ENCODE measurements at places on chromosomes 5 and 9.

DNA sequence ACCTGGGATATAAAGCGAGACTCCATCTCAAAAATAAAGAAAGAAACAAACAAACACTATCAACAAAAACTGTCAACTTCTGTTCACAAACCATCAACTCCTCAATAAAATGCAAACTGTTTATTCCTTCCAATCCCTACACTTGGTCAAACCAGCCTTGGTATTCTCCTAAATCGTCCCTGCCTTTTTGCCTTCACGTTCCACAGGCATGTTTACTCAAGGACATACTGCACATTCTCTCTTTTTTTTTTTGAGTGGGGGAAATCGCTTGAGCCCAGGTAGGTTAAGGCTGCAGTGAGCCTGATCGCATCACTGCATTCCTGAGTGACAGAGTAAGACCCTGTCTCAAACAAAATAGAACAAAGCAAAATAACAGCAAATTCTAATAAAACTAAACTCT, 13.0 kb downstream of the UBAP2 start:
- DNase-seq = no peak

- no peak for DNase-seq
These were observed 658.3 kb upstream of the WWC1 start for GRCh38 chr5:167633114-167633513.

GRCh38 chr5:33933723-33934169, 2.4 kb upstream of the RXFP3 start:
- no peak for DNase-seq

GRCh38 chr5:15933259-15934207, 246.1 kb downstream of the MARCHF11 start:
- no peak for DNase-seq

- no peak for DNase-seq
These were observed 378.6 kb downstream of the GADD45G start for GRCh38 chr9:89983411-89983810.

- DNase-seq = no peak
These were observed 463.1 kb downstream of the DMAC1 start for GRCh38 chr9:7336356-7337065.

DNA sequence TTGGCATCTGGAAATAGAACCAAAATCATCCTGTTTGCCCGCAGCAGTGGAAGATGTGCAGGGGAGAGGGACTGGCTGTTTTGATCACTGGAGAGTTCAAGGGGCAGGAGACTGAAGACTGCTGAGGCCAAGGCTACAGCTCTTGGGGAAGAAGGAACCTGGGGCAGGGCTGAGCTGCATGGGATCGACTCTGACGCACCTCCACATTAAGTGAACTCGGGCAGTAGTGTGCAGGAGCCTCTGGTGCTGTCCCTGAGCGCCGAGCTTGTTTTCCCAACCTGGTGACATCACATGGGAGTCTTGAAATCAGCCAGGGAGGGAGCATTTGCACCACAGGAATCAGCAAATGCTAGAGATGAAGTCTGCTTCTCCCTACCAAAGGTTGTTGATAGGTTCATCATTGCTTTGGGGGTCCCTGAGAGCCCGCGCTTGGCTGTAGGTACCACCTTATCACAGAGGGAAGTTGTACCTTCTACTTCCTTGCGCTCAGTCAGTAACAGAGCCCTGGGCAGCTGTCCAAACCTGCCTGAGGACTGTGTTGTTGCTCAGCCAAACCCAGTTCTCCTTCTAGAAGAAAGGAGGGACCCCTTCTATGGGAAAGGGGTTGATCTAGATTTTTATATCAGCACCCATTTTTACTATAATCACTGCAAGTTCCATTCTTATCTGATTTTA, 52.3 kb upstream of the CTSL start:
- no peak for DNase-seq

- DNase-seq = no peak
These were observed 28.0 kb downstream of the OSTF1 start for GRCh38 chr9:75116306-75116705.

DNA sequence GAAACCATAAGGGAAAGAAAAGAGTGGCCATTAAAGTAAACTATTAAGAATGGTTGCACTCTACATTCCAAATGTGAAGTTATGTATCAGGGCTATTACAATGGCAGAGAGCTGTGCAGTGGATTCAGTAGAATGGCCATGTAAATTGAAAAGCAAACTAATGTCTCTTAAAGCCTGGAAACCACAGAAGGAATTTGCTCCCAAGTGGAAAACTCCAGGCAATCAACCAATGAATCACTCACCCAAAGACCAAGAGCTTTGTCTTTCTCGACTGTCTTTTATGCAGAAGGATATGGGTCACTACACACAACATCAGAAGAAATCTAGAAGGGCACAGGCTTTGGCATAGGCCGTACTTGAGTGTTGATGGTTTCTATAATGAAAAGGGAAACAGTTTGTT, 114.9 kb downstream of the TLE1 start:
- DNase-seq = no peak

- DNase-seq = no peak
These were observed 2.2 kb downstream of the ZNF366 start for GRCh38 chr5:72505016-72505415.

DNA sequence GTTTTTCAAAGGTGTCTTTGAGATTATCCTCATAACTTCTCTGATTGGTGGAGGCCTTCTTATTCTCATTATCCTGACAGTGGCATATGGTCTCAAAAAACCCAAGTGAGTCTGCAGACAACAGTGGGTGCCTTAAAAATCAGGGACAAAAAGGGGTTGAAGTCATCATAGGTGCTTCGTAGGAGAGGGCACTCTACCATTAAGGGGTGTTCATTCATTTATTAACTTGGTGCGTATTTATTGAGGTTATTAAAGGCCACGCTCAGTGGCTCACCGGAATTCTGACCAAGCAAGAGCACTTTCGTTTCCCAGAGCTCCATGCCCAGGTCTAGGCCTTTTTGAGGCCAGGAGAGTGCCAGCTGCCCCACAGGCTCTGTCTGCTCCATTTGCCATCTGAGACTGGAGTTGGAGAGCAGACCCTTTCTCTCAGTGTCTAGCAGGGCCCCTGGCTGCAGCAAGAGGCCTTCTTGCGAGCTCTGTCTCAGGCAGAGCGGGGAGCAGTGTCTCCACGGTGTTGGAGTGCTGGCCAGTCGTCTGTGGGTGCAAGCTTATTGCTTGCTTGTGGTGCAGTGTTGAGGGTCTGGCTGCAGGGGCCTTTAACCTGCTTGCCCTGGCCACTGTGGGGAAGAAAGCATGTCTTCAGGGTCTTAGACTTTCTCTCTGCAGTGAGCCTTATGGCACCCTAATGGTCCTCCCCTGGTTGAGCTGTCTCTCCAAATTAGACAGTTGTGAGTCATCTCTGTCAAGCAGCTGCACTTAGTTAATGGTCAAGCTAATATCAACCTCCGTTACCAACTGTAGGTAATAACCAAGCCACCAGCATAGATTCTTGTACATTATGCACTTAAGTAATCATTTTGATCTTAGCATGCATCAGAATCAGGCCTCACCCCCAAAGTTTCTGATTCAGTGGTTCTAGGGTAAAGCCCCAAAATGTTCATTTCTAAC, 62.6 kb downstream of the IL31RA start:
- DNase-seq = no peak

DNA sequence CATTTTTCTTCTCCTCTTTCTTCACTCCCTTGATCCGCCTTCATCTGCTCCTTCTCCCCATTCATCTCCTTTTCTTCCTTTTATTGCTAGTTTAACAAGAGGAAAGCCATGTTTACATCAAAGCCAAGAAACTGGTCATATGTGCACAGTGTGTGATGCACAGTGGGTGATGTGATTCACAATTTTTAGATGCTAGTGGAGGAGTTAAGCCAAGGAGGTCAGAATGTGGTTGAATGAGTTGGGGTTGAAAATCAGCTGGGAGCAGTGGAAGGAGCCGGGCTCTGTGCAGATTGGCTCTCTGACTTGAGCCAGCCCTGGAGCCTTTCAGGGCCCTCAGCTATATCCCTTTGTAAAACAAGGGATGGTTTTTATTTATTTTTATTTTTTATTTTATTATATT, 7.3 kb downstream of the ACER2 start:
- no peak for DNase-seq

GRCh38 chr5:148956477-148957385, 106.1 kb downstream of the SH3TC2 start:
- DNase-seq = no peak

- peak; percentile 55 for DNase-seq
These were observed 90.2 kb downstream of the HACD4 start for GRCh38 chr9:20941174-20941690.

DNA sequence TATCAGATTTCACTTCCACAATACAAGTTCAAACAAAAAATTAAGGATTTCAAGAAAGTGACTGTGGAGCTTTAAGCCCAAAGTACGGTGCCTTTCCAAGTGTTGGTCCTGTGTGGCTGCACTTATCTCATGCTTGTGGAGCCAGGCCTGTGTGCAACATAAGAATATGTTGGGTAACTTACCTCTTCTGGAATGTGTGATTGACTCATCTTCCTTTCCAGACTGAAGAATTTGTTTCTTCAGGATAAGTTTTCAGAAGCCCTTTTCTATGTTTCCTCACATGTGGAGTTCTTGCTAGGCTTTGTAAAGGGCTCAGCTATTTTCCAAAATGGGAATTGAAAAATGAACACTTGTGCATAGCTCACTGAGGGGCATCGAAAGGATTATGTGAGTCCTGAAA, 485.1 kb upstream of the PAPPA start:
- no peak for DNase-seq

DNA sequence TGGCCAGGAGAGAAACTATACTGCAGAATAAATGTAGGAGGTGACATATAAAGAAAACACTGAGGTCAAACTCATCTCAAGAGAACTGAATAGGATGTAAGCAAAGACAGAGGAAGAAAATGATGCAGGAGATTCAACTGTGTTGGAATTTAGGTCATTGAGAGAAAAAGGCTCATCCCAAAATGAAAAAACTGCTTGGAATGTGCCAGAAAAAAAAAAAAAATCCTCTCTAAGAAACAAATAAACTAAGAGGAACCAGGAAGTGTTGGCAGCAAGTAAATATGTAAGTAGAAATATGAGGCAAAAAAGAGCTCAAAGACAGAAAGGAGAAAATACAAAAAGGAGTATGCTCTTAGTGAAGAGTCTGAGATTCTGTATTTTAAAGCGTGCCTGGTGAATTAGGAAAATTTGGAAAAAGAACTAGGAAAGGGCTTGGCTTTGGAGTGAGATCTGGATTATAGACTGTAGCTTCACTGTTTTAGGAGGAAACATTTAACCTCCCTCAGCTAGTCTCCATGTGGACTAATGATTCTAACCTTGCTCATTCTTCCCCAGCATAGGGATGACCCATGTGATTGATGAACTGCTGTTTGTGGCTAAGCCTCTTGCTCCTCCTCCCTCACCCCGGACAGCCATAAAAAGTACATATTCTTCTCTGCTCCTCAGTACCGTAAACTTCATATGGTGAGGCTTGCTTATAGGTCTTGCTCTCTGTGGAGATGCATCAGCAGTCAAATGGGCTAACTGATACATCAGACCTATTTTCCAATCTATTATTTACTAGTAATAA, 185.6 kb upstream of the POU5F2 start:
- no peak for DNase-seq

DNA sequence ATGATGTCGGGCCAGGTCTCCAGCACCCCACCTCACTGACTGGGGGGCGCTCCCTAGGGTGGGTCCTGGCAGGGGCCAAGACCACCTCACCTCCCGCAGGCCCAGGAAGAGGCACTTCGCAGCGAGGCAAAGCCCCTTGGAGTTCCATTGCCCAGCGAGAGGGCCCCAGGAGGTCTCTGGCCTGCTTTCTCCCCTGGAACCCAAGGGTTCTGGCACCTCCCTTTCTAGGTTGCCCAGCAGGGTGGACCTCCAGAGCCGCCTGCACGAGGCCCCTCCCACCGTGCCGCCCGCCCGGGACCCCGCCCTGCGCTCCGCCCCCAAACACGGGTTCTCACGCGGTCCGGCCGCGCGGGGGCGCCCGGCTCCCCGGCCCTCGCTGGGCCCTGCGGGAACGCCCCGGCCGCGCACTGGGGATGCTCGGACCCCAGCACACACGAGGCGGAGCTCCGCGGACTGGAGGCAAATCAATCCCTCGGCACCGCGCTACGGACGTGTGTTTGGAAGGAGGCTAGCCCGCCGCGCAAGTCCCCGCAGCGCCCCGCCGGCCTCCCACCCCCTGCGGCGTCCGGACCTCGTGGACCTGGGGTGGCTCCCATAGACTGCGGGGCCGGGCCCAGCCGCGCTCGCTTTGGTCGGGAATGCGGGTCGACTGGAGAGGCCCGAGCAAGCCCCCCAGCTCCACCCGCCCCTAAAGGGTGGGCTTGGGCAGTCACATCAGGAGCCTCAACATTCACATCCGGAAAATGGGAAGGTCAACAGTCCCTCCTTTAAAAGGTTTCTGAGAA, 99.5 kb upstream of the LMX1B start:
- peak; percentile 26 for DNase-seq

GRCh38 chr9:91934654-91935053, 15.4 kb downstream of the ROR2 start:
- no peak for DNase-seq

DNA sequence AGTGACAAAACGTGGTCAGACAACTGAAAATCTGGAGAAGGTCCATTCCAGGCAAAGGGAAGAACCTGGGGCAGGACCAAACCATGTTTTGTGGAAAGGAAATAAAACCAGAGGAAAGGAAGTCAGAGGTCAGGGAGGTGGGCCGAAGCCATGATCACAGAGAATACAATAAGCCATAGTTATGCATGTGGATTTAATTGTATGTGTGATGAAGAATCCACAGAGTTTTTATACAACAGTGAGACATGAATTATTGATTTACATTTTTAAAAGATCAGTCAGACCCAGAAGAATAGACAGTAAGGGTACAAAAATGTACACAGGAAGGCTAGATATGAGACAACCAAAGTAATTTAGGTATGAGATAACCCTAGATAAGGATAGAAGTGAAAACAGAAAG, 20.8 kb downstream of the TTC33 start:
- no peak for DNase-seq

DNA sequence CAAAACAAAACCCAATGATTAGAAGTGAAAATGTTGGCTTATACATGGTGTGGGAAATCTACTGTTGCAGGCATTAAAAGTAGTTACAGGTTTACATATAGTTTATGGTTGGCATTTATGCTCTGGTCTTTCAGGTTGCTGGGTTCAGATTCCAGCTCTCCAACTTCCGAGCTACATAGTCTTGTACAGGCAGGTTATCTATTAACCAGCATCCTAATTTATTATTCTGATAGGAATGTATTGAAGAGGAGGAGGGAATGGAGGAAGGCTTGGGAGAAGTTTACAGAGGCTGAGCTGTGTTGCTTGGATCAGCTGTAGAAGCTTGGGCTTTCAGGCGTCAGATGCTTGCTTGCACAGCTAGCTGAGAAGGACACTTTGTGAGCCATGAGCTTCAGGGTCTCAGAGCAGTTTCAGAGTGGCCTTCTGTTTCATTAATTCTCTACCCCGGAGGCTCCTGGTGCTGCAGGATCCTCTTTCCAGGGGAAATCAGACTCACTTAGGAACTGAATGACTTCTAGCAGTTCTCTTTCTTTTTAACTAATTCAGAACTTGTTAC, 11.7 kb upstream of the ERBIN start:
- DNase-seq = no peak

All from central memory CD4-positive, alpha-beta T cell (primary cell).